ENCODE measurements at places on chromosomes 2 and 18.

DNA sequence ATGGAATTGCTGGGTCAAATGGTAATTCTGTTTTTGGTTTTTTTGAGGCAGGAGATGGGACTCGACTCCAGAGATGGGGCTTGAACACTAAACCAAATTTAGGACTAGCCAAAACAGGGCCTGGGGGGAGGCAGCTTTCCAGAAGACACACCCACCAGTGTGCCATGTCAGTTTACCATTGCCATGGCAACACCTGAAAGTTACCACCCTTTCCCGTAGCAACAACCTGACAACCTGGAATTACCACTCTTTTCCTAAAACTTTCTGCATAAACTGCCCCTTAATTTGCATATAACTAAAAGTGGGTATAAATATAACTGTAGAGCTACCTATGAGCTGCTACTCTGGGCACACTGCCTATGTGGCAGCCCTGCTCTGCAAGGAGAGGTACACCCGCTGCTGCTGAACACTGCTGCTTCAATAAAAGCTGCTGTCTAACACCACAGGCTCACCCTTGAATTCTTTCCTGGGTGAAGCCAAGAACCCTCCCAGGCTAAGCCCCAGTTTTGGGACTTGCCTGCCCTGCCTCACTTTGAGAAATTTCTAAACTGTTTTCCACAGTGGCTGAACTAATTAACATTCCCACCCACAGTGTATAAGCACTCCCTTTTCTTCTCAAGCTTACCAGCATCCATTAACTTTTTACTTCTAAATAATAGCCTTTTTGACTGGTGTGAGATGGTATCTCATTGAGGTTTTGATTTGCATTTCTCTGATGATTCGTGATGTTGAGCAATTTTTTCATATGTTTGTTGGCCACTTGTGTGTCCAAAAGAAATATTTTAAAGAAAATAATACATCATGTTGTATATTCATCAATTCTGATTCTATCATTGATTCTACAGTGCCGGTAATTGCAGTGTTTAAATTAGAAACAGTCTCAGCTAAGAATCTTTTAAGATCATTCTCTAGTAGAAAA is 10.6 kb downstream of the CDK15 start:
- DNase-seq, result no peak

GRCh38 chr18:75261430-75262223 is 51.0 kb downstream of the TSHZ1 start:
- DNase-seq, result no peak

DNA sequence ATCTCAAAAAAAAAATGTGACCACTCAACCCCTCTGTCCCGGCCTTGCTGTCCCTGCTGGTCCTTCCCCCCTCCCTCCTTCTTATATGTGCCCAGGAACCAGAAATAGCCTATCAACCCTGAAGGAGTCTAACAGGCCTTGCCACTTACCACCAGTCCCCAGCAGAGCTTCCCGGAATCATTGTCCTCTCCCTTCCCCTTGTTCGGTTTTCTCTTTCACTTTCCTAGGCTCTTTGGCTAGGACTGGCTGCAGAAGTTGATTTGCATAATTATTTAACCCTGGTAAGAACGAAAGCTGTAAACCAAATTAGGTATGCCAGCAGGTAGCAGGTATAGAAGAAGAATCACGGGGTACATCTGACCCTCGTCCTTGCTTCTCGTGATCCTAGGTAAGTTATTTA is 72.6 kb upstream of the ZNF532 start:
- DNase-seq, result no peak

DNA sequence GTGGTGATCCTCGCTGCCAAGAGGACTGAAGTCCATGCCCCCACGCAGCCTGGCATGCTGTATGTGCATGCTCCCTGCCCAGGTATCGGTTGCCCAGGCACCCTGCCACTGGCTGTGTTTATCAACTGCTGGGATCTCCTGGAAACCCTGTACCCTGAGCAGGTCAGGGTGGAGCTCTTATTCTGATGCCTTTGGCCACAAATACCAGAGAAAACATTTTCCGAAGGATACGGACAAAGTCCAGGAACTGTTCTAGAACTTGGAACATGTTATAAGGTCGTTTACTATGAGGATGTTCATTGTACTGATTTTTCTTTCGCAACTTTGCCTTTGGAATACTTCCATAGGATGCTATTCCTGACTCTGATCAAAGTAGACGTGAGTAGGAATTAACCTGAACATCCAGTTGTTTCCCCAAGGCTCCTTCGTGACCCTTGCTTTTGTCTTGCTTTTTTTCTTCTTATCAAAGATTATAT is 55.2 kb downstream of the TMEM17 start:
- DNase-seq, result no peak

DNA sequence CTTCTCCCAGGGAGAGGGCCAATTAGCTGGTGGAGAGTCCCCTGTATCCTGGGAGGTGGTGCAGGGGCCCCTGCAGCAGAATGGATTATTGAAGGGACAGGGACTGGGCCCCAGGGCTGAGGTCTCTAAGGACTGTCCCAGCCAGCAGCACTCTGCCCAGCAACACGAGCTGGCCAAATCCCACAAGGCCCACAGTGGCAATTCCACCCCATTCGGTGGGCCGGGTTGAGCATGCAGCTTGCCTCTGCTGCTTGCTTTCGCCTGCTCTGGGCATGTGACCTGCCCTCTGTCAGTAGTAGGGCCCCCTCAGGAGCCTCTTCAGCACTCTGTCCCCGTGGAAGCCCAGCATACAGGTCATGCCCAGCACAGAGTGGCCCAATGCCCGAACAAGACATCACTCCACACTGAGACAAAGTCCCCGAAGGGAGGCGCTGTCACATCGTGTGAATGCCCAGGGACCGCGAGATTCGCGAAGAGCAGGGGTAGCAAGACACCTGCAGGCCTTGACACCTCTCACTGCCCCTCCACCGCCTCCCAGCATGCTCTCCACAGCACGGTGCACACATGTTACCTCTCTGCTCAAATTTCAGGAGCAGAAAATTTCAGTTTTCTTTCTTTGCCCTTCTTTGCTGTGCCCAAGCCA is 65.4 kb downstream of the CRACDL start:
- DNase-seq, result no peak

GRCh38 chr2:73238149-73238548 is 4.0 kb downstream of the CCT7 start:
- DNase-seq, result no peak

GRCh38 chr2:7902251-7902765 is 779.5 kb upstream of the ID2 start:
- DNase-seq, result no peak

GRCh38 chr2:137056704-137057103 is 291.4 kb downstream of the THSD7B start:
- DNase-seq, result no peak

GRCh38 chr2:133177196-133177595 is 391.1 kb downstream of the NCKAP5 start:
- no peak for DNase-seq

Data from hypothalamus (tissue), 51 donors.